Choroid plexus epithelial cell (primary cell): ENCODE measurements at places on chromosomes 3 and 15.

GRCh38 chr15:73987681-73988444 is 4.2 kb downstream of the STOML1 start:
- DNase-seq = peak; percentile 56

- DNase-seq = peak; percentile 50
These were observed 902 bp downstream of the P2RY13 start for GRCh38 chr3:151328298-151328995.

DNA sequence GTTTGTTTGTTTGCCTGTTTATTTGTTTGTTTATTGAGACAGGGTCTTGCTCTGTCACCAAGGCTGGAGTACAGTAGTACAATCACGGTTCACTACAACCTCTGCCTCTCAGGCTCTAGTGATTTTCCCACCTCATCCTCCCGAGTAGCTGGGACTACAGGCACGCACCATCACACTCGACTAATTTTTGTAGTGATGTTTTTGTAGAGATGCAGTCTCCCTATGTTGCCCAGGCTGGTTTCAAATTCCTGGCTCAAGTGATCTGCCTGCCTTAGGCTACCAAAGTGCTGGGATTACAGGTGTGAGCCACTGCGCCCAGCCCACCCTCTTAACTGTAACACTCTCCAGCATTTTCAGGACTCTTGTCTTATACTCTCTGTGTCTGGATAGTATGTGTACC is 26.7 kb downstream of the PLD1 start:
- no peak for DNase-seq

DNA sequence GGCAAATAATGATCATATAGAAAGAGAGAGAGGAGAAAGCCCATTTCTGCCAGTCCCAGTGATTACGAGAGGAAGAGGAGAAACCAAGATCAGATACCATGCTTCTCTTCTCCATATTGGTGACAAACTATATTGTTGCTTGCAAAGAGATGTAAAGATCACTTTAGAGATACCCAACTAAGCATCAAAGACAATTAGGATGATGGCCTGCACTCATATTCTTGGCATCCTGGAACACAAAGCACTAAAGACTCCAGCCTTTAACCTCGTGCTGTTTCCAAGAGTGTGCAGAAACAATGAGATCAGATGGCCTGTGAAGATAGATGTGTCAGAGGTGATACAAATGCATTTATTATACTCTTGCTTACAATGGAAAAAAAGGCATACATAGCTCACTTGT is 170.7 kb upstream of the TP63 start:
- DNase-seq = no peak

DNA sequence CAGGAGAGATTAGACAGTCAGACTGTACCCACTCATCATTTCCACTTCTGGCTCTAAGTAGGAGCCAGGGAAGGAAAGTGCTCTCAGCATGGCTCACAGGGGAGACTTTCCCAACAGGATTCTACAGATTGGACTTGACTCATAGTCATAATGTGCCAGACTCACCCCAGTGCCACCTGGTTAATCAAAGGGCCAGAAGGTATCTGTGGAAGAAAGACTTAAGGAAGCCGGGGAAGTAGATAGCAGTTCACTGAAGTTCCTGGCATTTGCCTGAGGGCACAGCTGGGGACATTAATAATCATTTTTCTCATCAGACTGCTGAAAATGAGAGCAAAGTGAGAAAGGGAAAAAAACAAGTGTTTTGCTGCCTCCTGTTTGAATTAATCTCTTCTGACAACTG is 717.5 kb downstream of the TUSC7 start:
- DNase-seq = no peak

DNA sequence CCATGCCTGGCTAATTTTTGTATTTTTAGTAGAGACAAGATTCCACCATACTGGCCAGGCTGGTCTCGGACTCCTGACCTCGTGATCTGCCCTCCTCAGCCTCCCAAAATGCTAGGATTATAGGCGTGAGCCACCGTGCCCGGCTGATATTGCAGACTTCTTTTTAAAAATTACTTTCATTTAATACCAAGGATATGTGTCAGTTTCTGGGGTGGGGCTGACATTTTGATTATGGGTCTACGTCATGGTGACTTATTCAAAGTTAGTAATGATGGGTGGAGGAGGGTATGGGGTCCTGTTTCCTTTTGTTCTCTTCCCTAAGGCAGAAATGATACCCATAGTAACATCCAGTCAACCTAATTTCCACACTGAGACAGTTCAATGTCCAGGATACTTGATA is 34.7 kb downstream of the GBE1 start:
- DNase-seq = no peak

GRCh38 chr3:154137036-154137435 is 15.8 kb downstream of the ARHGEF26 start:
- no peak for DNase-seq

DNA sequence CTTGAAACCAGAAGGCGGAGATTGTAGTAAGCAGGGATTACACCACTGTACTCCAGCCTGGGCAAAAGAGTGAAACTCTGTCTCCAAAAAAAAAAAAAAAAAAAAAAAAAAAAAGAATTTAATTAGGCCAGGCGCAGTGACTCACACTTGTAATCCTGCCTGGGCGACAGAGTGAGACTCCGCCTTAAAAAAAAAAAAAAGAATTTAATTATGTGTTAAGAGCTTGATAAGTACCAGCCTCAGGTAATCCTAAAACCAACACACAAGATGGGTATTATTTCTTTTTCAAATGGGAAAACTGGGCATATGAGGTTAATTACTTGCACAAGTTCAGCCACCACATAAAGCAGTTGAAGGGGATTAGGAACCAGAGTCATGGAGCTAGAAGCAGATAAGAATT is 49.0 kb downstream of the PBRM1 start:
- no peak for DNase-seq

- DNase-seq = no peak
These were observed 121.8 kb downstream of the SSR3 start for GRCh38 chr3:156433138-156433537.
